ENCODE measurements at places on chromosomes 3 and 15. TPM values are rescaled to one million over a fixed set of nuclear protein-coding genes. Genes with fewer than 3 reads are reported as not detected.

Gene MLF1
- 4.9 TPM for total RNA-seq

Gene GOLGA8N
- 3.1 TPM for total RNA-seq

Gene CCDC39
- total RNA-seq = not detected

Gene LRRIQ4
- total RNA-seq = 0.15 TPM

Gene CEP152
- 33.7 TPM for total RNA-seq

Gene ZNF860
- total RNA-seq = not detected

Gene SERINC4
- total RNA-seq = 0.33 TPM

Gene AMIGO3
- 0.28 TPM for total RNA-seq

Gene ISLR
- total RNA-seq = 0.74 TPM

Gene KNG1
- not detected for total RNA-seq

Gene DGKG
- 45.2 TPM for total RNA-seq

Gene TGM4
- 0.09 TPM for total RNA-seq

Gene CCR9
- not detected for total RNA-seq

Measured in A673 (cell line).